Amniotic epithelial cell (primary cell): ENCODE measurements at places on chromosomes 1 and 21.

DNA sequence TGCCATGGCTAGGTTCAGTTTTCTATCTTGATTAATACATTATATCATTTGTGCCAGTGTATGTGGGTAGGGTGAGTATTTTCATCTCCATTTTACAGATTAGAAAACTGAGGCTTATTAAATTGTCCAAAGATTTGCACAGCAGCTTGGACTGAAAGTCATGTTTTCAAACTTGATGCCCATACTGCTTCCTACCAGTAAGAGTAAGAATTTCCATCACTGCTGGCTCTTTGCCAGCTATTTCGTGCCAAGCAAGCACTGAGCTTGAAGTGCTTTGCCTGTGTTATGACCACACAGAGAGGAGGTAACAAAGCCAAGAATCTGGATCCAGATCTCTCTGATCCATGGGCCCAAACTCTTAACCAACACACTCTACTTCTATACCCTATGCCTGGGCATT lies 295.0 kb downstream of the VAV3 start:
- no peak for DNase-seq

GRCh38 chr1:117364240-117364639 lies 3.0 kb upstream of the MAN1A2 start:
- DNase-seq: no peak

GRCh38 chr1:43505077-43505780 lies 25.5 kb upstream of the PTPRF start:
- DNase-seq: no peak

DNA sequence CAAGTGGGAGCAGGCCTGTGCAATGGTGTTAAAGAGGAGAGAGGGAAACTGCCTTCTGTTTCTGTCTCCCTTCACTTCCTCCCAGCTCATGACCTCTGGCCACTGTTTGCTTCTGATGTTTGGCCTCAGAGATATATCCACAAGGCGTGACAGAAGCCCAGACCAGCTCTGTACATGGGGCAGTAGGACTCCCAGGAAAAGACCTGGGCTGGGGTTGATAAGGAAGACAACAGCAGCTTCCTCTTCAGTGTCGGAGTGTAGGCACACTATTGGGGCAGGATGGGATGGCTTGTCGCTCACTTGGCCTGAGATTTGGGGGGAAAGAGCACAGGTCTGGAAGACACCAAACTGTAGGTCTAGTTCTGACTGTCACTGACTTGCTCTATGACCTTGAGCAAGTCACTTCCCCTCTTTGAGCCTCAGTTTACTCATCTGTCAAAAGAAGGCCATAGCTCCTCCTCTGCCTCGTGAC lies 67.8 kb upstream of the KLHDC7A start:
- no peak for DNase-seq

DNA sequence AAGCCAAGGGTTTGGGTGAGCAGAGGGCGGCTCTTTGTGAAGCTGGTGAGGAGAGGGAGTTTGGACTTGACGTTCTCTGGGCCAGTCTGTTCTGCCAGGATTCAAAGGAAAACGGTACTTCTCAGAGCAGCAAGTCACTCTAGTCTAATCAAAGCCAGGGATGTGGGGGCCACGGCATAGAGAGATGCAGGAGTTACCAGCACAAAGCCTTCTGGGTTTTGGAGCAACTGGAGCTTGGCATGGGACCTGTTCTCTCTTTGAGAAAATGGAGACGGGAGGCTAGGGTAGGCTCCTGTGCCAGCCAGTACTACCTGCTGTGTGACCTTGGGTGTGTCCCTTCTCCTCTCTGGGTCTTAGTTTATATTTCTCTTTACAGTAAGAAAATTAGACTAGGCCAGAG lies 2.1 kb downstream of the TXLNA start:
- no peak for DNase-seq
